ENCODE measurements at places on chromosomes 12 and 14.

- DNase-seq: no peak
Measured at GRCh38 chr14:80669426-80669825, 272.1 kb downstream of the CEP128 start.

DNA sequence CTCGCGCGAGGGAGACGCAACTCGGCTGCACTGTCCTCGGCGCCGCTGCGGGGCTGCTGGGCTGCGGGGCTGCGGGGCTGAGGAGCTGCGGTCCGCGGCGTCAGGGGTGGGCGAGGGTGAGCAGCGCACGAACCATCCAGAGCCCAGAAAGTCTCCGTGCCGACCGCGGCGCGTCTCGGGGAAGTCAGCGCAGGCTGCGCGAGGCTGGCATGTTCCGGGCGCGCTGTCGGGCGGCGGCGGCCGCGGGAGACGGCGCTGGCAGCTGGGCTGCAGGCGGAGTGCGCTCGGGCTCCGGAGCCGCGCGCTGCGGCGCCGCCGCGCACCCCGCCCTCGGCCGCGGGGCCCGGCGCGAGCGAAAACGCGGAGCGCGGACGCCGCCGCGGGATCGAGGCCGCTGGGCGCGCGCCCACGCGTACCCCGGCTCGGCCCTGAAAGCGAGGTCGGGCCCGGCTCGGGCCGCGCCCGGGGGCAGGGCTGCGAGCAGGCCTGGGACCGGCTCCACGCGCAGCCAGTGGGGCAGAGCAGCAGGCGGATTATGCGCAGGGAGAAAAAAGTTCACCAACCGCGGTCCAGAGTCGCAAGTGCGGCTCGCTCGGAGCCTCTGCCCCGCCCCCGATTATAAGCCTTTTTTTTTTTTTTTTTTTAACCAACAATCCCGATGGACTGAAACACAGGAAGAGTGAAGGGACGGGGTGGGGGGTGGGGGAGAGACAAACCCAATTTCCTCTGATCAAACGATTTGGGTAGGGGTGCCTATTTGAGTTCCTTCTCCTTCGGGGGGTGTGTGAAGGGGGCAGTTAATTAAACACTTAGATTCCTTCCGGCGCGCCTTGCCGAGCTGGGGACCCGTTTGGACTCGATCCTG is at the start of gene PRICKLE1:
Gene PRICKLE1, minus strand, starts transcription at position 282 of the 865 bp plus-strand sequence. CDS start 117,230 bp downstream, outside the sequence.
- no peak for DNase-seq

DNA sequence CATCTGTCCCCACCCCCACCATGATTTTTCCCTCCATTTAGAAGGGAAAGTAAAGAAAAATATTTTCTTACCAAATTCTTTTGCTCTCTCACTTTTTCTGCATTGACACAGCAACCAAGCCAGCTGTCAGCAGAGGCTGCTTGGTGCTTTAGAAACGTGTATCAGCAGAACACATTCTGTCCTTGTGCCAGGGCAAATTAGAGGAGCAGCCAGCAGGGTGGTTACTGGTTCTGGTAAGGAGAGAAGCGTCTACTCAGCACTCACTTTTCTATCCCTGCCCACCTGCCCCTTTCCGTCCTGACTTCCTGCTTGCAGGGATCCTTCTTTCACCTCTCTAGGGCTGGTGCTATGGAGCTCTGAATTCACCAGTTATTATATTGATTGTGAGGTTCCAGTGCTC is 327.5 kb upstream of the PDE3A start:
- DNase-seq: no peak

DNA sequence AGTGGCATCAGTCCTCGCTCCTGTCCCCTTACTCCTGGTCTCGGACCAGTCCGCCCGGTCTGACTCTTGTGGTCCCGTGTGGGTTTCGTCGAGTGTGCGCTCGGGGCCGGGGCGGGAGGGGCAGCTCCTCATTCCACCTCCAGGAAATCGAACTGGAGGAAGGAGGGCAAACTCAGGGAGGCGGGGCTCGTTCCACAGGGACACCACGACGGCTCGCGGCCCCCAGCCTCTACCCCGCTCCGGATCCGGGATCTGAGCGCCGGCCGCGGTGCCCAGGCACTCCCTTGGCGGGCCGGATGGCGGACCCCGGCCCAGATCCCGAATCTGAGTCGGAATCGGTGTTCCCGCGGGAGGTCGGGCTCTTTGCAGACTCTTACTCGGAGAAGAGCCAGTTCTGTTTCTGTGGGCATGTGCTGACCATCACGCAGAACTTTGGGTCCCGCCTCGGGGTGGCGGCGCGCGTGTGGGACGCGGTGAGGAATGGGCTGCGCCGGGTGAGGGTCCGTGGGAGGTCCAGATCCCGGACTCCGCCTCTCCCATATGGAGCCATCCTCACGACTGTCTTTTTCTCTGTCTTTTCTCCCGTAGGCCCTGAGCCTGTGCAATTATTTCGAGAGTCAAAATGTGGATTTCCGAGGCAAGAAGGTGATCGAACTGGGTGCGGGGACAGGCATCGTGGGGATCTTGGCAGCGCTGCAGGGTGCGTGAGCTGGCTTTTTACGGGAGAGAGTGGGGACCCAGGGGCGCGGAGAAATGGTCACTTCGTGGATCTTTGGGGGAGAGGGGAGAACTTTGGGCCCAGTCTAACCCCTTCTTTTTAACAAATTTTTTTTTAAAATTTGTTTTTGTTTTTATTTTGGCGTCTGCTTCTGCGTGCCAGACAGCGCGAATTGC is at the start of gene EEF1AKMT3:
Gene EEF1AKMT3, plus strand, starts transcription at position 186 of the 894 bp plus-strand sequence. Its CDS starts 111 bp downstream, at position 297.
- DNase-seq: peak; percentile 26

- no peak for DNase-seq
Measured at GRCh38 chr12:114391088-114391487, 14.9 kb downstream of the TBX5 start.

DNA sequence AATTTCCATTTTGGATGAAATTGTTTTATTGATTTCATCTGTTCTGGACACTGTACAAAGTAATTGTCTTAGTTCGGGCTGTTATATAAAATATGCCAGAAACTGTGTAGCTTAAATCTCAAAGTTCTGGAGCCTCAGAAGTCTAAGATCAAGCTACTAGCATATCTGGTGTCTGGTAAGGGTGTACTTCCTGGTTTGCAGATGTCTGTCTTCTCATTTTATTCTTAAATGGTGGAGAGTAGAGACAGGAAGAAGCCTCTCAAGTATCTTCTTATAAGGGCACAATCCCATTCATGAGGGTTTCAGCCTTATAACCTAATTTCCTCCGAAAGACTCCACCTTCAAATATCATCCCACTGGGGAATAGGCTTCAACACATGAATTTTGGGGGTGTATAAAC is 51.3 kb downstream of the MON2 start:
- no peak for DNase-seq

DNA sequence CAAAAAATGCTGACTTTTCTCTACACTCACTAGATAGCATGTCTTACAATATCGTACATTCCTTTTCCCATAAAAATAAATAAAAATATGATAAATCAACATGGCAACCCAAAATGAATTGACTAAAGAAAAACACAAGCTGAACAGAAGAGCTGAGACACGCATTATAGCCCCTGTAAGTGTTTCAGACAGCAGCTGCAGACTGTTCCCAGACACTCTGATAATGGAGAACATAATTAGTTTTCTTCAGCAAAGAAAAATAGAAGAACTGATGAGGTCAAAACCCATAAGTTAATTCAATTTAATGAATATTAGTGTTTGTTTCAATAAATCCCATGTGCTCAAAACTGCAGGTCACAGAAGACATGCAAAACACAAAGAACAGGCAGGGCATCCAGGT is 23.8 kb downstream of the ST8SIA1 start:
- DNase-seq: no peak

Data from stromal cell of bone marrow (primary cell).